ENCODE measurements at places on chromosomes 7 and 10. TPM values are rescaled to one million over a fixed set of nuclear protein-coding genes. Genes with fewer than 3 reads are reported as not detected.

The CCM2 gene
- 31.6 TPM for total RNA-seq

- H3K4me3 ChIP-seq = no peak overlapping the region
- peak overlapping the region; percentile 36 for H3K27ac ChIP-seq
- DNase-seq = peak; percentile 15
Observed at GRCh38 chr7:34096198-34096651, 190.9 kb downstream of the BMPER start.

DNA sequence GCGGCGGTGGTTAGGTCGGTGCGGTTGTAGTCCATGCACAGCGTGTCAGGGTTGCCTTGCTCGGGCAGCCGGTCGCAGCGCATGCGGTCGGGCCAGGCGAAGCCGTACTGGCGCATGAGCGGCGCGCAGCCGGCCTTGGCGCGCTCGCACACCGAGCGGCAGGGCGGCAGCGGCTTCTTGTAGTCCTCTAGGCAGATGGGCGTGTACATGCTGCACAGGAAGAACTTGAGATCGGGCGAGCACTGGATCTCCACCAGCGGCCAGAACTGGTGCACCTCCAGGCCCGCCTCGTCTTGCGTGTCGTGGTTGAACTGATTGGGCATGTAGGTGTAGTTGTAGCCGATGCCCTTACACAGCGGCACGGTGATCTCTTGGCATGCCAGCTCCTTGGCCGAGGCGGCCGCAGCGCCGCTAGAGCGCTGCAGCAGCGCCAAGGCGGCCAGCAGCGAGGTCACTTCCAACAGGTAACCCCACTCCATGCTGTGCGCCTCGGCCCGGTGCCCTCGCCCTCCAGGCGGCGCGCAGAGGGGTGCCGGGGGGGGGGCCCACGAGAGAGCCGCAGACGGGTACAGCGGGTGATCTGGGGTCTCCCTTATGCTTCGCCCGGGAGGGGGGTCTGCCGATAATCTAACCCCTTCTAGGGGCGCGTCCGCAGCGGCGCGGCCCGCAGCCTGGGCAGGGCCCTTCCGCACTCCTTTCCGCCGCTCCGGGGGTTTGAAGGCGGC is 983 bp downstream of the FZD8 start:
- DNase-seq = peak; percentile 85
- peaks cover 37% of the 10 kb centered on the region for H3K27me3 ChIP-seq
- H3K27ac ChIP-seq = peak overlapping the region; percentile 53

DNA sequence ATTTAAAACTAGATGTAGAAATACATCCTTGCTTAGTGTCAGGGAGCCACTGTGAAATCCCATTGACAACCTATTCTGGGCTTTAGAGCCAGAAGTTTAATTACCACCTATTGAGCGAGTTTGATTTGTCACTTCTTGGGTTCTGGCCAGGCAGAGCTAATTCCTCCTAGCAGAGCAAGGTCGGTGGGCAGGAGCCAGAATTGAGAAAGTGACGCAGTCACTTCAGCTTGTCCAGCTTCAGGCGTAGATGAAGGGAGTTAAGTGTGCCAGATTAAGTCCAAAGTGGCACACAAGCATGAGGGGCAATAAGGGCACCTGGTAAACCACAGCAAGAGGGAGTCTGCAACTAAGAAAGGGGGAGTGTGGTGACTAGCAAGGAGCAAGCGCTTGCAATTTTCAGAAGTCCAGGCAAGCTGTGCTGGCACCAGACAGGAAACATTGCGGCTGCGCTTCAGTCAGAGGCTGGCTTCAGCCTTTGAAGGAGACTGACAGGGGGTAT is 119.4 kb downstream of the ST7 start:
- no peaks in the 10 kb centered on the region for H3K36me3 ChIP-seq
- H3K27ac ChIP-seq = peak overlapping the region; percentile 45
- no peaks in the 10 kb centered on the region for H3K4me1 ChIP-seq
- no peak overlapping the region for H3K4me3 ChIP-seq

GRCh38 chr7:127514499-127514898 is 70.9 kb downstream of the GCC1 start:
- H3K36me3 ChIP-seq = no peaks in the 10 kb centered on the region
- H3K4me3 ChIP-seq = no peak overlapping the region
- peak; percentile 30 for DNase-seq
- H3K27ac ChIP-seq = no peak overlapping the region
- peaks cover 23% of the 10 kb centered on the region for H3K27me3 ChIP-seq

DNA sequence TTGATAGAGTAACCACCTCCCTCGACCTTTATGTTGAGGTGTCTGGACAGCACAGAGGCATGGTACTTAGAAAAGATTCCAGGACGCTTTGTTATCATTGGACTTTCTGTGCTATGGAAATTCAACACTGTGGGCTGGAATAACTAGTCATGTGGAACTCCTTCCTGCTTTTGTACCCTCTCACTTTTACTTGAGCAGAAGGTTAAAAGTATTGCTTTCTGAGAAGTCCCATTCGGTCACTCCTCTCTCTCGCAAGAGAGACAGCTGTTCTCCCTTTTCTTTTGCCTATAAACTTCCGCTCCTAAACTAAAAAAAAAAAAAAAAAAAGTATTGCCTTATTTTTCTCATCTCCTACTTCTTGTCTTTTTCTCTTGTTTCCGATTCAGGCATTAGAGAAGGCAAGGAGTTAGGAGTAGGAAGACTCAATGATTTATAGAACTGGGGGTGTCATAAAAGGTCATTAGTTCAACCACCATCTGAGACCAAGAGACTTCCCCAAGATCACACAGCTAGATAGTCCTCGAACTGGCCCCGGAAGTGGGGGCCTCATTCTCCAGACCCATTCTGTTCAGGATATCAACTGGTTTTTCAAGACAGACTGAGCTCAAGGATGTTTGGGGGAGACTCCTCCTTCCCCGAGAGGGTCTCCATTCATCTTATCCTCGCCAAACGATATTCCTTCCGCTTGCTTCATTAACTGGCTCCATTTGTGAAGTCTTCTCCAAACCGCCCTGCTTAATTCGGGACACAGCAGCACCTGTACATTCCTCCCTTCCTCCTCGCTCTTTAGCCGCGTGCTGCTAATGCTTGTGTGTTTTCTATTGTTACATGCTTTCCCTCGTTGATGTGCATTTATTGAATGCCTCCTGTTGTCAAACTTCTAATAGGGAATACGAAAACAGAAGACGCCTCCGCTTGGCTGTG is 995 bp upstream of the INPP5F start:
- H3K4me3 ChIP-seq = peak overlapping the region; percentile 32
- H3K36me3 ChIP-seq = no peaks in the 10 kb centered on the region
- DNase-seq = no peak
- no peaks in the 10 kb centered on the region for H3K27me3 ChIP-seq

The BMPER gene
- 6.3 TPM for total RNA-seq

GRCh38 chr7:43584195-43584586 is 1.3 kb downstream of the STK17A start:
- H3K27ac ChIP-seq = peak overlapping the region; percentile 78
- DNase-seq = peak; percentile 38
- H3K27me3 ChIP-seq = no peaks in the 10 kb centered on the region
- H3K4me1 ChIP-seq = peaks cover 18% of the 10 kb centered on the region
